ENCODE measurements at places on chromosomes 7 and 10. TPM values are rescaled to one million over a fixed set of nuclear protein-coding genes. Genes with fewer than 3 reads are reported as not detected.
A peak's percentile ranks its signal among the peaks of the same experiment; 100 is the strongest.

CALML5 gene
- not detected for total RNA-seq

NYAP1 gene
- not detected for total RNA-seq

DNA sequence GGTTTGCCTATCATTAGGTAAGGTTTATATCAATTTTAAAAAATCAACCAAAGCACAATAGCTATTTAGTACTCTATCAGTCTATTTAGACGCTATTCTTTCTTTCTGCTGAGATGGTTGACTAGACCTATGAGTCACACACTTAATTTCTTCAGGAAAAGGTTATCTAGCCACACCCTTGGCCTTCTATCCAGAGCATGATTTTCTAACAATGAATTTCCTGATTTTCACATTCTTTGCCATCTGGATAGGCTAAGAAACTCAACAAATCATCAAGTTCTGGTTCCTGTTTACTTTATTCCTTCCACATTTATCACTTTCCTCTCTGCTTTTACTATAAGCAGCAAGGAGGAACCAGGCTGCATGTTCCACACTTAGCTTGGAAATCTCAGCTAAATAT is 8.1 kb downstream of the PRPS1L1 start:
- peak; percentile 74 for DNase-seq

DNA sequence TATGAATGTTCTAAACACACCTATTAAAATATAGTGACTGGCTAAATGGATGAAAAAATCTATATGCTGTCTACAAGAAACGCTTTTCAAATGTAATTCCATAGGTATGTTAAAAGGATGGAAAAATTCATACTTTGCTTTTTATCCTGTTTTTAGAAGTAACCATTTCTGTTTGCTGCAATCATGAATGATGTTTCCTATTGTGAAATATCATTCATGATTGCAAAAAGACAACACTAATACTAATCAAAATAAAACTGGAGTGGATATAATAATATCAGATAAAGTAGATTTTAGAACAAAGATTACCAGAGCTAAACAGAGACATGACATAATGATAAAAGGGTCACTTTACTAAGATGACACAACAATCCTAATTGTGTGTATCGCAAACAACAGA is 138.2 kb downstream of the FANK1 start:
- no peak for DNase-seq

DNA sequence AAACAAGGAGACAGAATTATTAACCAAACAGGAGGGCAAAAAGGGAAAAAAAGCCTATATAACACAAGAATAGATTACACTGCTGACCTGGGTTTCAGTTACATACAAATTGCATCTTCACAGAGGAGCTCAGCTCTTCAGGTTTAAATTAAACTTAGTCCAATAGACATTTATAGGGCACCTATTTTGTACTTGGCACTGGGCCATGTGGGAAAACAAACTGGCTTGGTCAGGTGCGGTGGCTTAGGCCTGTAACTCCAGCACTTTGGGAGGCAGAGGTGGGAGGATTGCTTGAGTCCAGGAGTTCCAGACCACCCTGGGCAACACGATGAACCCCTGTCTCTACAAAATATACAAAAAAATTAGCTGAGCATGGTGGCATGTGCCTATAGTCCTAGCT is 62.3 kb upstream of the CCDC6 start:
- no peak for DNase-seq

DNA sequence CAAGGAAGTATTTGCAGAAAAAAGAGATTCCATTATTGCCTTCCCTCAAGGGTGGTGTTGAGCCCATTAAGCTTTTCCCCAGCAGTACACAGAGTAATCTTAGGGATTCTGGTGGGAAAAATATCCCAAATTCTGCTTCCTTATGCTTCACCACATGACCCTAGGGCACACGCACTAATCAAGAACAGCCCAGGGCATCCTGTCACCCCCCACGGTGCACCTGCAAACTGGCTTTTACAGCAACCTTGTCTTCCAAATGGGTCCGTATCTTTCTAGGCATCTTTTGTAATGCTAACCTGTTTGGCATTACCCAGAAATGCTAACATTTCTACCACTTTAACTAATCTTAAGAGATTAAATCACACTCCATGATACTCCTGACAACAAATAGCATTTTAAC is 926 bp upstream of the C7orf33 start:
- no peak for DNase-seq

DNA sequence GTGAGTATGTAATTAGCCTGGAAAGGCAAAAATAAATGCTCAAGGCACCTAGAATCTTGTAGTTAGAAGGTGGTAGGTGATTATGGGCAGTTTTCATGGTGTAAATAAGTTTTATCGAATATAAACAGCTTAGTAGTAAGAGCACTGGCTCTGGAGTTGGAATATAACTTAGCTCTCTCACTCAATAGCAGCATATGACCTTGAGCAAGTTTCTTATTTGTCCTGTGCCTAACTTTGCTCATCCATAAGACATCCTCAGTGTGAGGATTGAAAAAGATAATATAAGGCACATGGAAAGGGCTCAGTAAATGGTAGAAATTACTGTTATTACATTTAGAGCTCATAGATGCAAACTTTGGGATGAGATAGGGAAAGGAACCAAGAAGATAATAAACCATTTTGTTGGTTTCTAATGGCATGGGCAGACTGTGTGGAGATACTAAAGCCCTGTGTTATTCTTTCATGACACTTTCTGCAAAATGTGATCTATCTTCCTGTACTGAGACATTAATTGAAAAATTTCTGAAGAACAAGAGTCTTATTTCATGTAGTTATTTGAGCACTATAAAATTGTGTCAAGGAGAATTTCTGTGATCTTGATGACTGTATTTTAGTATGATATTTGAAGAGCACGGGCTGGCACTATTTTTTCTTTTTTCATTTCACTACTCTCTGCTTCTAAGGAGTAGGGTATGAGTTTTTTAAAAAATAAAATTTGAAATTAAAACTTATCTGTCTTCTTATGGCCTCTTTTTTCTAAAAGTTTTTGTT is 3.1 kb downstream of the SLK start:
- DNase-seq, result no peak

- DNase-seq, result no peak
These were observed 4.3 kb upstream of the TRPV6 start for GRCh38 chr7:142889816-142890215.
